CD8-positive, alpha-beta memory T cell (primary cell): ENCODE measurements at places on chromosomes 1 and 21.
A peak's percentile ranks its signal among the peaks of the same experiment; 100 is the strongest.

- DNase-seq = no peak
Observed at GRCh38 chr1:94737124-94737998, 82.8 kb upstream of the SLC44A3 start.

DNA sequence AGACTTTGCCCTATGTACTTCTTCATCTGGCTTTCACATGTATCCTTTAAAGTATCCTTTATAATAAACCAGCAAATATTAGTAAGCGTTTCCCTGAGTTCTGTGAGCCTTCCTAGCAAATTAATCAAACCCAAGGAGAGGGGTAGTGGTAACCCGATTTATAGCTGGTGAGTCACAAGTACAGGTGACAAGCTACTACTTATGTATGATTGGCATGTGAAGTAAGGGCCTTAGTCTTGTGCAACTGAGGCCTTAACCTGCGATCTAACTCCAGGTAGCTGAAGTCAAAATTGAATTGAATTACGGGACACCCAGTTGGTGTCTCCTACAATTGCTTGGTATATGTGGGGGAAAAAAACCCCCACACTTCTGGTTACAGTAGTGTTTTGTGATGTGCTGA, 26.0 kb downstream of the SLC16A1 start:
- no peak for DNase-seq

DNA sequence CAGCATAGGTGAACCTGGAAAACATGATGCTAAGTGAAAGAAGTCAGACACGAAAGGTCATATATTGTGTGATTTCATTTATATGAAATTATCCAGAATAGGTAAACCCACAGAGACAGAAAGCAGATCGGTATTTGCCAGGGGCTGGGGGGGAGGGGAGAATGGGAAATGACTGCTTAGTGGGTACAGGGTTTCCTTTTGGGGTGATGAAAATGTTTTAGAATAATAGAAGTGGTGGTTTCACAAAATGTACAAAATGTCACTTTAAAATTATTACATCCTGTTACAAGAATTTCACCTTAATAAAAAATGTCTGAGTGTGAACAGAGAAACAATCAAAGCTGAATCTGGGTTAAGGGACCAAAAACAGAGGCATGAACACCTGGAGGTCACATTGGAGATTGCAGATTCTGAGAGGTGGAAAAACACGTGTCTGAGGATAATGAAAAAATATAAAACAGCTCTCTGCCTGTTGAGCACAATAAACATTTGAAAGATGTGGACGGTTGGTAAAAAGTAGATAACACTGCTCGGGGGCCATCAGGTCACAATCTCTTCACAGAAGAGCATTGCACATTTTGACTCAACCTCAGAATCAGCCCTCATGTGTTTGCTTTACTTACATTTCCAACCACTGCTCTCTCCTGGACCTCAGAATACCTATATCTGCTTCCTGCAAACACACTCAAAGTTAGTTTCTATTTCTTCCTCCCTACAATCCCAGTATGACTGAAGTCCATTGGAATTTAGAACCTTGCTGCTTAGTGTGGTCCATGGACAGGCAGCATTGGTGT, 3.2 kb downstream of the SLAMF6 start:
- DNase-seq = no peak

DNA sequence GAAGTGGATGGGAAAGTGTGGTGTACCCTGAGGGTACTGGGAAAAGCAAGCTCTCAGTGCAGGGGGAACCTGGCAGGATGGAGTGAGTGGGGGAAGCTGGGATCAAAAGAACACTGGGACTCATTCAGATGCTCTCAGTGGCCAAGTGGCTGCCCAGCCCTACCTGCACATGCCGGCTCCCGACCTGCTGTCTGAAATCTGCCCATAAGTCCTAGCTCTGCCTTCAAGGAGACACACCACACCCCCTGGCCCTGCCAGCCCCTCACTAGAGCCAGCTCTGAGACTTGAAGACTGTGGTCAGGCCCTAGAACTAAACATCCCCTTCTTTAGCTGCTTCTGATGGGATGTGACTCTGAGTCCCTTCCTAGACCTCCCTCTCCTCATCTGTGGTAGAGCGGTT, 2.2 kb downstream of the TMEM54 start:
- no peak for DNase-seq

DNA sequence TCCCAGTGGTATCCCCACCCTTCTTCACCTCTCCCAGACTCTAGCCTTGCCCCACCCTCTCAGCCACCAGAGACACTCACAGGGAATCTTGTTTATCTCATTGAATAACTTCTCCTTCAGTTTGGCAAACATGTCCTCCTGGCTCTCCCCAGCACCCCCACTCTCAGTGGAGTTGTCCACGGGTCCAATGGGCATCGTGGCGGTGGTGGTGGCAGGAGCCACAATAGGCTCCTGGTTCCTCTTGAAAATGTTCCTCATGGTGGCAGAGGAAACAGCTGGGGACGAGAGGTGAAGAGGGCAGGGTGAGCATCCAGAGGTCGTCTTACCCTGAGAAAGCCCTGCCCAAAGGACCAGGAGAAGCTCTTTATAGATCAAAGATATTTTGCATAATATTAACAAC, 104.7 kb downstream of the SYT2 start:
- no peak for DNase-seq

- no peak for DNase-seq
Observed at GRCh38 chr1:170175041-170175440, 29.3 kb downstream of the NTMT2 start.

- DNase-seq = no peak
Observed at GRCh38 chr1:167439301-167439988, 78.9 kb downstream of the CD247 start.

GRCh38 chr1:183584147-183584546, 6.1 kb downstream of the NCF2 start:
- no peak for DNase-seq

- DNase-seq = no peak
Observed at GRCh38 chr1:219138747-219139146, 34.9 kb upstream of the LYPLAL1 start.

- no peak for DNase-seq
Observed at GRCh38 chr1:6103111-6103853, 57.6 kb downstream of the KCNAB2 start.

GRCh38 chr1:6459850-6460265, 6.1 kb downstream of the TNFRSF25 start:
- peak; percentile 58 for DNase-seq

- DNase-seq = no peak
Observed at GRCh38 chr1:110224240-110224995, 14.3 kb downstream of the KCNC4 start.

GRCh38 chr1:29576510-29576909, 340.2 kb downstream of the PTPRU start:
- no peak for DNase-seq

DNA sequence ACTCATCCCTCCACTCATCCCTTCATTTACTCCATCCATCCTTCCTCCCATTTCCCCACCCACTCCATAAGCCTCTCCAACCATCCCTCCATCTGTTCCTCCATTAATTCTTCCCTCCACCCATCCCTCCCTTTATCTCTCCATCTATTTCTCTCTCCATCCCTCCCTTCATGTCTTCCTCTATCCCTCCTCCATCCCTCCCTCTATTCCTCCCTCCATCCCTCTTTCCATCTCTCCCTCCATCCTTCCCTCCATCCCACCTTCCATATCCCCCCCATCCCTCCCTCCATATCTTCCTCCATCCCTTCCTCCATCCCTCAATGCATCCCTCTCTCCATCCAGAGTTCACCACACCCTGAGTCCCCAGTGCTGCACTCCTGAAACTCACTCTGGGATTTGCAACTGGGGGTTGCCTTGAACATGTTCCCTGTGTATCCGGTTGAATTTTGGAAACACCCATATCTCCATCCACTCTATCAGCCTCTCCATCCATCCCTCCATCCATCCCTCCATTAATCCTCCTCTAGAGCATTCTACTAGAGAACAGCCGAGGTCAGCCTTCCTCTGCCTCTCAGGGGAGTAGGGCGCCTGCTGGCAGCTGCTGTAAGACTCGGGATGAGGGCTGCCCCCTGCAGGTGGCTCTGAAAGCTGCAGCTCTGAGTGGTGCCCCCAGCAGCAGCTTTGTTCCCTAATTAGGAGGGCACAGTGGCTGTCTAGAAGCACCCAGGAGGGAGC, 39.4 kb downstream of the ABCG1 start:
- peak; percentile 73 for DNase-seq

- DNase-seq = no peak
Observed at GRCh38 chr1:97781762-97782337, 139.0 kb downstream of the DPYD start.

GRCh38 chr1:228151180-228151925, 1.6 kb downstream of the GJC2 start:
- no peak for DNase-seq

DNA sequence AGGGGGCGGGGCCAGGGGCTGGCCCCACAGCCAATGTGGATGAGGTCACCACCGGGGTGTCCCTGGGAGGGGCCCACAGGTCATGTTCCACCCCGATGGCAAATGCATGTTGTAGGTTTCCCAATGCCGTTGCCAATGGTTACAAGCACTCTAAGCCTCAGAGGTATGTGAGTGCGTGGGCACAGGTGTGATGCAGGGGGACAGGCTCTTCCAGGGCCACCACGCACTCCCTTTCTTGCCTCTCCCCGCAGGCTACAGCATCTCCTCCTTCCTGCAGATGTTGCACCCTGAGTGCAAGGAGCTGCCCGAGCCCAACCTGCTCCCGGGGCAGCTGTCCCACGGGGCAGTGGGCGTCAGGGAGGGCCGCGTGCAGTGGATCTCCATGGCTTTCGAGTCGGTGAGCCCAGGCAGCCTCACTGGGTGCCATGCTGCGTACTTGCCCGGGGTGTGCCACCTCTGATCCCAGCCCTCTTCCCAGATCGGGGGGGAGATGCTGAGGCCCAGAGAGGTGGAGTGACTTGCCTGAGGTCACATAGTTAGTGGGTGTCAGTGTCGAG, 52.4 kb downstream of the DISP3 start:
- DNase-seq = no peak

DNA sequence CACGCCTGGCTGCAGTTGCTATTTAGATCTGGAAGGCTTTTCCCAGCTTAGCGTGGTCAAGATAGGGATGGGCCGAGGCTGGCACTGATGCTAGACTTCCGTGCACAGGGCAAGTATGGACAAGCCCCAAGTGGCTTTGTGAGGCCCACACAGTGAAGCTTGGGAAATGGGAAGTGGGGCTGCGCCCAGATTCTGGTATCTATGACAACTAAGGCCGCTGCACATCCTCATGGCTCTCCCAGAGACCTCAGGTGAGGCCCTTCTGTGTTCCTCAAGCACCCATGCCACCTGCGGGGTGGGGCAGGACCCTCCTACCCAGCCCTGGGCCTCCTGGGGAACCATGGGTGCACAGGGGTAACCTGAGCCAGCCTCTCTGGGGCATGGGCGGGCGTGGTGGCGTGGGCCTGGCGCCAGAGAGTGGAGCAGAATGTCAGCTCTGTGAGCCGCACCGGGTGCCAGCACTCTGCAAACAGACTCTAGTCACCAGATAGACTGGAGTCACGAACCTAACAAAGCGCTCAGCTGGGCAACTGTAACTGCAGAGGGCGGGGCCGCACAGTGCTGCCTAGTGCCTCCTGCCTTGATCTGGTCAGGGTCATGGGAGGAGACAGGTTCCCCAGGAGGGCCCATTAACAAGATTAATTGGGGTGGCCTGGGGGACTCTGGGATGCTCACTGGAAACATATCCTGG, 46.4 kb downstream of the ELF3 start:
- no peak for DNase-seq

DNA sequence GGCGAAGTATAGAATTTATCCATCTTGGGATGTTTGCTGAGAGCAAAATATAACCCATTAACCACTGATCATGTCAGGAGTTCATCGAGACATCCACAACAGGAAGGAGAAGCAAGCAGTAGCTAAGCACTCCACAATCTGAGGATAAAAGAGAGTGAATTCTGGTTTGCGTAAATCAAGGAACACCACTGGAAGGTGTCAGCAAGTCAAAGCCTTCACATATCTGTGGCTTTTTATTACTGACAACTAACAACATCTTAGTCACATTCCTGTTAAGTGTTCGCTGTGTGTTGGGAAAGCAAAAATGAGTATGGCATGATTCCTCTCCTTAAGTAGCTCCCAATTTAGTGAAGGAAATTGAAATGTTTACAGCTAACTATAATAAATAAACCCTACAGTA, 44.5 kb upstream of the DARS2 start:
- no peak for DNase-seq
